ENCODE measurements at places on chromosomes 4 and X. TPM values are rescaled to one million over a fixed set of nuclear protein-coding genes. Genes with fewer than 3 reads are reported as not detected.

DNA sequence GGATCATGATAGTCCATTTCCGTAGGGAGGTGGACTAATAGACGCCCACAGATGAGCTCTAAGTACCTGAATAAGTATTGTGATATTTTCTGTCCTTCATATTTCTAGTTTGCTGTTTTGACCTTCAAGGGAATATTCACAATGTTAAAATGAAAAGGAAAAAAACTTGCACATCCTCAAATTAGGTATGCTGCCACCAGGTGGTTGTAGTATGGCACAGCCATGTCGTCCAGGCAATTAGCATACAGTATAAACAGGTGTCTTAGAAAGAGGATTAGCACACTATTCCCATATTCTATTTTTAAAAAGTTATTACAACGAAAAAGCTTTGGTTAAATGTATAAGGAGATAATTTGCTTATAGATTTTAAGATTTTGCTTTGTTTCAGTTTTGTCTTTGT lies 802.0 kb downstream of the RPA4 start:
- DNase-seq: peak; percentile 16
- H3K27me3 ChIP-seq: no peaks in the 10 kb centered on the region
- H3K4me3 ChIP-seq: no peak overlapping the region
- H3K4me1 ChIP-seq: no peaks in the 10 kb centered on the region
- no peak overlapping the region for H3K27ac ChIP-seq

DNA sequence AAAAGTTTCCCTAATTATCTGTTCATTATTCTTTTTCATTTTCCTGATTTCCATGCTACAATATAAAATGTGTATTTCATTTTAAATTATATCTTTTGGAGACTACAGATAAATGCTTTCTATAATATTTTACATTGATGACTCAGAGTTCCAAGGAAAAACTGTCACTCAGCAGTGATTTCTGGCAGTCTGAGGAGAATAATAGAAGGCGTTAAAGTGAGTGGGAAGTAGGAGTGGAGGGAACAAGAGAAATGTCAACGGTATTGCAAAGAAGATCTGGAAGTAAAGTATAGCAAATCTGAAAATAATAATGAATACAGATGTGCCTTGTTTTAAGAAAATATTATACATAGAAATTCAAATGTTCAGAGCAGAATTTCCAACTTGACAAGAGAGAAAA lies 293.6 kb upstream of the PITX2 start:
- no peak overlapping the region for H3K27ac ChIP-seq
- DNase-seq: no peak
- H3K27me3 ChIP-seq: no peaks in the 10 kb centered on the region

- H3K36me3 ChIP-seq: no peaks in the 10 kb centered on the region
- no peaks in the 10 kb centered on the region for H3K27me3 ChIP-seq
- H3K4me1 ChIP-seq: peaks cover 10% of the 10 kb centered on the region
- no peak for DNase-seq
- no peak overlapping the region for H3K27ac ChIP-seq
Observed at GRCh38 chr4:145351162-145351561, 130.5 kb upstream of the SMAD1 start.

DNA sequence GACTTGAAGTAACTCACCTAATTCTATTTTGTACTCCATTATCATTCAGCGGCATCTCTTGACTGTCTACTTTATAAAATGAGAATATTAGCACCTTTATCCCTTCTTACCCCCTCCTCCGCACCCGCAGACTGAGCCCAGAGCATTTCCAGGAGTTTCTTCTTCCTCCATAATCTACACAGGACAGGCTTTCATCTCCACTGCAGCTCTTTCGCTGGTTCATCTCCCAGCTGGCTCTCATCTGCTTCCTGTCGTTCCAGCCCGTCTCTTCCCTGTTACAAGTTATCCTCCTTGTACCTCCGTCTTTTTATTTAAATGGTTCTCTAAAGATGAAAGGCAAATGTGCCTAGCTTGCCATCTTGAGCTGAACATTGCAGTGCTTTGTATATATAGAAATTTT lies 39.8 kb downstream of the GALNT7 start:
- peaks cover 4% of the 10 kb centered on the region for H3K36me3 ChIP-seq
- no peaks in the 10 kb centered on the region for H3K27me3 ChIP-seq
- H3K4me1 ChIP-seq: peaks cover 5% of the 10 kb centered on the region
- no peak overlapping the region for H3K27ac ChIP-seq

DNA sequence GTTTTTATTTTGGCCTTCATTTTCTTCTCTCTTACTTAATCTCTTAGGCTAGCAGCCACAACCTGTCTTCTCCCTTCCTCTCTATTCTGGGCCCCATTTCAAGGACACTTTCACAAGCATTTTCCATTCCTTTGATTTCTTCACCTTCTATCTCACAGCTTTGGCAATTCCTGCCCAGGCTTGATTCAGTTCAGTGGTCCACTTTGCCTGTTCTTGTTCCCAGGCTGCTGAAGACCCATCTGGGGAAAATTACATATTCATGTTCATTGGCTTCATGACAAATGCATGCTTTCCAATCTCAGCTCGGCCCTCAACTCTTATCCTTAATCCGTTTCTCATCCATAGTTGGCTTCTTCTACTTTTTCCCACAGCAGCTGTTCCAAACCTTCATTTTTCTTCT lies 38.7 kb upstream of the LPAR4 start:
- no peaks in the 10 kb centered on the region for H3K27me3 ChIP-seq
- H3K27ac ChIP-seq: peak overlapping the region; percentile 86
- H3K36me3 ChIP-seq: no peaks in the 10 kb centered on the region
- H3K4me1 ChIP-seq: peaks cover 2% of the 10 kb centered on the region
- no peak overlapping the region for H3K4me3 ChIP-seq

DNA sequence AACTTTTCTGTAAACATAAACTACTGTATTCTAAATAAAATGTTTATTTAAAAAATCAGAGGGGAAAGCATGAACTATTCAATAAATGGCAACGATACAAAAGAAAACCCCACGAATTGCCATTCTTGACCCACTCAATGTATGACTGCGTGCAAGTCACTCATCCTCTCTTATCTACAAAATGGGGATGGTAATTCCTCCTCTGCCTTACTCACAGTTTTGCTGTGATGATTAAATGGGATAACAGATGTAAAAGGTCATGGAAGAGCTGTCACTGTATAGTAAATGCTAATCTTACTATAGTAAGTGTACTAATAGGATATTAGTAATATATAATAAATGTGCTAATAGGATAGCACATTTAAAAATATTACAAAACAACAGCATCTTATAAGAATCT lies 173.4 kb downstream of the SCFD2 start:
- no peak overlapping the region for H3K27ac ChIP-seq
- H3K4me3 ChIP-seq: no peak overlapping the region
- DNase-seq: no peak
- H3K36me3 ChIP-seq: no peaks in the 10 kb centered on the region
- no peaks in the 10 kb centered on the region for H3K27me3 ChIP-seq

DNA sequence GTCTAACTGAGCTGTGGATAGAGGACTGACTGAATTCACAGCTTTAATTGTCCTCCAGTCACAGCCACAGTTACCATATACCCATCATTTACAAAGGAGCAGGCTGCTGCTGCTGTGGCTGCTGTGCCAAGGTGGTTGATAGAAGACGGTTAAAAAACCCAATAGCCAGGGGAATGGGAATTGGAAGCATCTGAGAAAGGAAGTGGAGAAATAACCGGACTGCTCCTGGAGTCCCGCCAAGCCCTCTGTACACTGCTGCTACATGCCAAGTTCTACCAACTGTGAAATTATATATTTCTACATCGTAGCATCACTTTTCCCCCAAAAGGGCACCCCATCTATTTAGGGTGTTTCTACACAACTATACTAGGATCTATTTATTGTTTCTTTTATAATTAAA lies 279.7 kb upstream of the ARX start:
- H3K4me3 ChIP-seq: no peak overlapping the region
- no peaks in the 10 kb centered on the region for H3K36me3 ChIP-seq
- peak; percentile 3 for DNase-seq
- peaks cover 3% of the 10 kb centered on the region for H3K4me1 ChIP-seq

DNA sequence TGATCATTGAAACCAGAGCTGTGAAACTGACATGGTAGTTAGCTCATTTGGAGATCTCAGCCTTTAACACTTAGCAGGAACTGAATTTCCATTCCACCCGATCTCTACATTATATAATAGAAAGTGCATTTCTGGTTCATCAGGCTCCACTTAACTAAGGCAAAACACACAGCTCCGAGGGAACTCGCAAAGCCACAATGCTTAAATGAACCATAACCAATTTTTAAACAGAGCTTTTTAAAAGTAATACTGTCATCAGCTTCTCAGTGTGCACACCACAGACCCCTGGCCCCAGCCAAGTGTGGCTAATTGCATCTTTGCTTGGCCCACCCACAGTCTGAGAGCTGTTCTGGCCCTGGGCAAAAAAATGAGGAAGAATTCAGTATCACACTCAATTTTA lies 66.1 kb downstream of the DCHS2 start:
- no peaks in the 10 kb centered on the region for H3K4me1 ChIP-seq
- no peak overlapping the region for H3K4me3 ChIP-seq
- no peaks in the 10 kb centered on the region for H3K27me3 ChIP-seq
- H3K36me3 ChIP-seq: no peaks in the 10 kb centered on the region
- peak; percentile 22 for DNase-seq

DNA sequence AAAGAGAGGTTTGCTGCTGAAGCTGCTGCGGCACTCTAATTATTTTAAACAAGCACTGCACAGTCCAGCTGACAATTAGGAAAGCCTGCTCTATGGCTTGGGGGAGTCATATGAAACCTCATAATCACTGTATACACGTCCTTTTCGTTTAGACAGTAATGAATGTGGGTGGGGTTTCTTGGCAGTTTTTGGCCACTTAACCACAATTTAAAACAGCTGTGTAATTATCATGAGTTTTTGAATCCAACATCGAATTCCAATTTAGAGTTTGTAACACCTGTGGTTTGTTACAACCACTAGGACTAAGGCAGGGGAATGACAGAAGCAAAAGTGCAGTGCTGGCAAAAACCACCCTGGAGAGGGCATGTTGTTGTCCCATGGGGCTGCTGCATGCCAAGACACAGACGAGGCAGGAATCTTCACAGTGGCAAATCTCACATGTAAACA lies 99.5 kb downstream of the CXXC4 start:
- H3K27me3 ChIP-seq: no peaks in the 10 kb centered on the region
- DNase-seq: peak; percentile 18
- H3K36me3 ChIP-seq: no peaks in the 10 kb centered on the region
- H3K4me1 ChIP-seq: peaks cover 7% of the 10 kb centered on the region
- no peak overlapping the region for H3K27ac ChIP-seq
- no peak overlapping the region for H3K4me3 ChIP-seq

DNA sequence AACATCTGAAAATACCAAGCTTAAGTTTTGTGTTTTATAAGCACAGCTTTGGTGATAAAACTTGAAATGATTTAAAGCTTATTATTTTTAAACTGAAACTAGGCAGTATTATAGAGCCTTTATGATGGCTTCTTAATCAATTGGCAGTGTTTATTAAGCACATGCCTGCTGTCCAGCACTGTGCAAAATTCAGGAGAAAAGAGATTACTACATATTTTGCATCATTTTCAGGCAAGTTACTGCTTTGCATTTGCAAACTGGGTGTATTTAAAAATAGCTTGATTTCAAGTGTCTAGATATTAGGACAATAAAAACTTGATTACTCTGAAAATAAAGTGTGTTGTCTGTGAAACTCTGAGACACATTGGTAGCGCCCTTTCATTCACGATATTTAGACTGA lies 126.5 kb downstream of the PDLIM5 start:
- DNase-seq: no peak
- no peaks in the 10 kb centered on the region for H3K27me3 ChIP-seq
- no peak overlapping the region for H3K27ac ChIP-seq

DNA sequence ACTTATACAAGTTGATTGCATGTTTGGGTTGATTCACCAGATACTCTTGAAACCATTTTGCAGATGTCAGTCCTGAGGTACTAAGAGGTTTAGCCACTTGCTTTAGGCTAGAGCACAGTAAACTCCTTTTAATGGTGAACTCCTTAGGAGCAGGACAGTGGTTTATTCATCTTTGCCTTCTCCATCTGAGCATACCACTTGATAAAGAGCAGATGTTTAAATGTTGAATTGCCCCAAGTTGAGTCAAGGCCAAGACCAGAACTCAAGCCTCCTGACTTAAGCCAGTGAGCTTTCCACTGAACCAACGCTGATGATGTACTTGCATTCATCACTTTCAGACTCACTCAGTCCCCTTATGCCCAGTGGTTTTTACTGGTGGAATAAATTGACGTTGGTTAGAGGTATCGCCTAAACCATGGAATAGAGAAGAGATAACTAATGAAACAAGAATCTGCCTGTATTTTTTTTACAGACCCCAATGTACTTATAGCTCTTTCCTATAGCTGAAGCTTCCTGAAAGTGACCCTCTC lies 7.5 kb downstream of the DAPP1 start:
- no peaks in the 10 kb centered on the region for H3K36me3 ChIP-seq
- no peaks in the 10 kb centered on the region for H3K4me1 ChIP-seq
- no peaks in the 10 kb centered on the region for H3K27me3 ChIP-seq
- H3K4me3 ChIP-seq: no peak overlapping the region
- no peak overlapping the region for H3K27ac ChIP-seq
- no peak for DNase-seq

- H3K4me1 ChIP-seq: peaks cover 20% of the 10 kb centered on the region
- H3K4me3 ChIP-seq: no peak overlapping the region
- H3K27ac ChIP-seq: peak overlapping the region; percentile 71
- no peaks in the 10 kb centered on the region for H3K36me3 ChIP-seq
Observed at GRCh38 chrX:118211891-118212816, 95.5 kb upstream of the KLHL13 start.

DNA sequence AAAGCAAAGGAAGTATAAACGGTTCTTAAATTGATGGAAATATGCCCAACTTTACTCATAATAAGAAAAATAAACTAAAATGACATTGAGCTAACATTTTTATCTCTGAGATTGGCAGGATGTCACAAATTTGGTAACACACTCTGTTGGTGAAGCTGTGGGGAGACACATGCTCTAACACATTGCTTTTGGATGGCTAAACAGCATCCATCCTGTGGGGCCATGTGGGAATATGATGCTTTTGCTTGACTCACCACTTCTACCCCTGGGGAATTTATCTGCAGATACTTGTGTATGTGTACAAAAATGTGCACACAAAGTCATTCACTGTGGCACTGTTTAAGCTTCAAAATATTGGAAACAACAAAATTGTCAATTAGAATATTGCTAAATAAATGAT lies 100.2 kb downstream of the ANAPC4 start:
- H3K4me1 ChIP-seq: no peaks in the 10 kb centered on the region
- no peaks in the 10 kb centered on the region for H3K36me3 ChIP-seq
- no peak overlapping the region for H3K27ac ChIP-seq
- no peaks in the 10 kb centered on the region for H3K27me3 ChIP-seq
- no peak overlapping the region for H3K4me3 ChIP-seq
- DNase-seq: no peak

- H3K27me3 ChIP-seq: no peaks in the 10 kb centered on the region
- no peak overlapping the region for H3K27ac ChIP-seq
- H3K36me3 ChIP-seq: no peaks in the 10 kb centered on the region
- DNase-seq: no peak
Observed at GRCh38 chr4:121885115-121885514, 14.8 kb upstream of the BBS7 start.

GRCh38 chrX:20244931-20245330 lies 21.8 kb downstream of the RPS6KA3 start:
- peak; percentile 79 for DNase-seq
- H3K27ac ChIP-seq: no peak overlapping the region
- no peaks in the 10 kb centered on the region for H3K36me3 ChIP-seq
- H3K4me3 ChIP-seq: no peak overlapping the region

Gene USP17L26
- total RNA-seq: not detected

Gene OPHN1
- total RNA-seq: 15.6 TPM

Gene HTR2C
- total RNA-seq: not detected

Gene PCYT1B
- total RNA-seq: 1.4 TPM

Gene ART3
- total RNA-seq: 26.0 TPM

Gene GPR119
- not detected for total RNA-seq

Gene SPANXN2
- total RNA-seq: not detected

Gene UGT2B11
- 0.13 TPM for total RNA-seq
